Prostate gland (tissue), 2 donors: ENCODE measurements at places on chromosomes 2 and 18. TPM values are rescaled to one million over a fixed set of nuclear protein-coding genes. Genes with fewer than 3 reads are reported as not detected.

The CYP26B1 gene
- total RNA-seq, result 68.2 TPM

GRCh38 chr18:61203151-61203550 is 130.1 kb upstream of the CDH20 start:
- H3K27ac ChIP-seq, result no peak overlapping the region
- DNase-seq, result no peak
- H3K27me3 ChIP-seq, result no peaks in the 10 kb centered on the region
- H3K36me3 ChIP-seq, result no peaks in the 10 kb centered on the region
- H3K4me1 ChIP-seq, result no peaks in the 10 kb centered on the region

DNA sequence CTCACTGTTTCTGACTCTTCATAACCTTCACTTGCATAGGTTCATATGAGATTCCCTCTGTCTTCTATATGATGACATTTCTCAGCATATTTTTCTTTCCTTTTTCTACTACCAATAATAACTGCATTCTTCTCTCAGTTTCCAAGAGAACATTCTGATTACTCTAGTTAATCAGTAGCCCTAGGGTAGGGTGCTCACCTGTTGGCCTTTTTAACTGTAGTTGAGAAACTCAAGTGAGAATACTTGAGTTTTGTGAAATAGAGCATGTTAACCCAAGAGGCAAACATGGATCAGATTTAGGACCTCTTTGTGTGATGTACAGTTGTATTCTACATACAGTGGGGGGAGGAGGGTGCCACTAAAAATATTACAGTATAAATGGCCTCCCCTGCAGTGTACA is 308.0 kb downstream of the CMPK2 start:
- no peak overlapping the region for H3K4me3 ChIP-seq
- H3K36me3 ChIP-seq, result no peaks in the 10 kb centered on the region
- H3K27ac ChIP-seq, result no peak overlapping the region
- H3K4me1 ChIP-seq, result no peaks in the 10 kb centered on the region

DNA sequence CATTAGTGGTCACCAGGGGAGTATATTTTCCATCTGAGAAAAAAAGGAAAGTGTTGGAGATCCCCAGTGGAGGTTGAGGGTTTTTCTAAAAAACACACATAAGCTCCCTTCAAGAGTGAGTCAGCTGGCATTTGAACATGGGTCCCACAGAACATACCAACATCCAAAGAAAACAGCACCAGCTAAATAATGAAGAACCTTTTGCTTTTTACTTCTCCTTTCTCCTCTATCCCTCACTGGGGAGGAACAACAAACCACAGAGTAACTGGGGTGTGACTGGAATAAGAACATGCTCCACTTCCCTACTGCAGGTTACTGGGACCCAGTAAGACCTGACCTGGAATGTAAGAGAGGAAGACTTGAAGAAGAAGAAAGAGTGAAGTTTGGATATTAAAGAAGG is 56.5 kb upstream of the RAPH1 start:
- no peak overlapping the region for H3K27ac ChIP-seq
- no peak overlapping the region for H3K4me3 ChIP-seq
- H3K4me1 ChIP-seq, result no peaks in the 10 kb centered on the region
- H3K27me3 ChIP-seq, result no peaks in the 10 kb centered on the region
- H3K36me3 ChIP-seq, result no peaks in the 10 kb centered on the region
- no peak for DNase-seq

The CCDC150 gene
- total RNA-seq, result 0.50 TPM

GRCh38 chr2:174003720-174004695 is 38.8 kb upstream of the SP3 start:
- DNase-seq, result no peak
- no peak overlapping the region for H3K27ac ChIP-seq
- no peaks in the 10 kb centered on the region for H3K36me3 ChIP-seq
- no peak overlapping the region for H3K4me3 ChIP-seq
- H3K27me3 ChIP-seq, result no peaks in the 10 kb centered on the region

The VWC2L gene
- total RNA-seq, result not detected

GRCh38 chr2:105576440-105577241 is 168.1 kb upstream of the NCK2 start:
- H3K27me3 ChIP-seq, result no peaks in the 10 kb centered on the region
- H3K4me1 ChIP-seq, result no peaks in the 10 kb centered on the region
- no peak overlapping the region for H3K4me3 ChIP-seq
- no peak overlapping the region for H3K27ac ChIP-seq

The LYPD6B gene
- total RNA-seq, result 17.8 TPM

- no peaks in the 10 kb centered on the region for H3K36me3 ChIP-seq
- H3K27ac ChIP-seq, result no peak overlapping the region
- no peaks in the 10 kb centered on the region for H3K27me3 ChIP-seq
- no peaks in the 10 kb centered on the region for H3K4me1 ChIP-seq
- no peak for DNase-seq
- no peak overlapping the region for H3K4me3 ChIP-seq
Observed at GRCh38 chr2:8422450-8422800, 259.4 kb upstream of the ID2 start.

The ITGB6 gene
- total RNA-seq, result 12.3 TPM

GRCh38 chr2:176390276-176391147 is 121.3 kb downstream of the MTX2 start:
- no peak for DNase-seq
- H3K4me3 ChIP-seq, result no peak overlapping the region
- H3K27me3 ChIP-seq, result no peaks in the 10 kb centered on the region
- no peaks in the 10 kb centered on the region for H3K36me3 ChIP-seq

DNA sequence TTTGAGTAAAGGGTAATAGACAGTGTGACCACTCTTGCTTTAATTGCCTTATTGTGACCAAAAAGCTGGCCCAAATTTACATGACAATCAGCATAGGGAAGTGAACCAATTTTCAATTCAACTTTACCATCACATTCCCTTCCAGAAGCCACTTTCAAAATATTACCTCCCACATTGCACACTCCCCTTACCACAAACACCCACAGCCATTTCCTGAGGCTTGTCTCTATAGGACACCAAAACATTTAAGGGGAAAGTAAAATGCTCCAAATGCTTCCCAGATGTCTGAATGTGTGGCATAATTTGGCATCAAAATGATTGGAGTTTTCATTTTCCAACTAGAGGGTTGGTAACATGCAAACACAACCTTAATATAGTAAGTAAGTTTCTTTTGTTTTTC is 616.1 kb downstream of the SLC4A3 start:
- H3K27ac ChIP-seq, result no peak overlapping the region
- H3K4me3 ChIP-seq, result no peak overlapping the region
- no peaks in the 10 kb centered on the region for H3K27me3 ChIP-seq
- no peaks in the 10 kb centered on the region for H3K36me3 ChIP-seq
- DNase-seq, result no peak

GRCh38 chr2:197641666-197642065 is 33.7 kb downstream of the RFTN2 start:
- H3K27me3 ChIP-seq, result no peaks in the 10 kb centered on the region
- no peak overlapping the region for H3K27ac ChIP-seq
- no peaks in the 10 kb centered on the region for H3K4me1 ChIP-seq
- DNase-seq, result no peak

DNA sequence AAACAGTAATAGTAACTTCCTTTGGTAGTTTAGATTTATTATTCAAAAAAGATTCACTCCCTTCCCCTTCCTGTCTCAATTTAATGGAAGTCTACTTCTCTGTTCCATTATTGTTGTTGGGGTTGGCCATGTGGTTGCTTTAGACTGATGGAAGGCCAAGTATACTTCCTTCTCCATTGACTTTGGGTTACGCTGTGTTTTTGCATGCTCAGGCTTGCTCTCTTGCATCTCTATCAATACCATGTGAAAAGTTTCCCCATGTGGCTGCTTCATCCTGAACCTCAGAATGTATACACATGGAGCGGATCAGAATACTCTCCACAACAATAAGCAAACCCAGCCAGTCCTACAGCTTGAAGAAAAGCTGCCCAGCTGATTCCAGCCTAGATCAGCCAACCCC is 20.3 kb downstream of the CFAP210 start:
- no peaks in the 10 kb centered on the region for H3K4me1 ChIP-seq
- H3K36me3 ChIP-seq, result no peaks in the 10 kb centered on the region
- H3K27me3 ChIP-seq, result no peaks in the 10 kb centered on the region
- H3K4me3 ChIP-seq, result no peak overlapping the region
- DNase-seq, result no peak
- no peak overlapping the region for H3K27ac ChIP-seq

The CD8A gene
- 2.5 TPM for total RNA-seq

The AQP4 gene
- 8.4 TPM for total RNA-seq

The CEBPZOS gene
- 45.2 TPM for total RNA-seq

The UGT1A10 gene
- not detected for total RNA-seq
